ENCODE measurements at places on chromosomes 1 and 21.

DNA sequence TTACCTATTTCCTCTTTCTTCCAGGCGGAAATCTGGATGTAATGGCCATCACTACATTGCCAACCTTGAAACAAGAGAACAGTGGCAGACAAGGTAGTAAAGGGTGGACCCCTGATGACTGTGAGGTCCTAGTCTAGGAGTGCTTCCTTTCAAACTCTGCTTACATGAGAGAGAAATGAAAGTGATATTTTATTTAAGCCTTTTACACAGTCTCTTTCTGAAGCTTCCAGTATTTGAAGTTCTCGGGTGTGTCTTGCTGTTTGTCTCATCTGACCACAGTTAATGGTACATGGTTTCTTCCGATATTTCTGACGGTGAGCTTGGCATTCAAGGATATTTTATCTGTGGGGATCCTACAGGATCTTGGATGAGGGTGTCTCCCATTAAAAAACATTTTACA, 215.2 kb downstream of the SLC45A1 start:
- no peak for DNase-seq

GRCh38 chr1:85349224-85349623, 72.8 kb upstream of the BCL10 start:
- no peak for DNase-seq

DNA sequence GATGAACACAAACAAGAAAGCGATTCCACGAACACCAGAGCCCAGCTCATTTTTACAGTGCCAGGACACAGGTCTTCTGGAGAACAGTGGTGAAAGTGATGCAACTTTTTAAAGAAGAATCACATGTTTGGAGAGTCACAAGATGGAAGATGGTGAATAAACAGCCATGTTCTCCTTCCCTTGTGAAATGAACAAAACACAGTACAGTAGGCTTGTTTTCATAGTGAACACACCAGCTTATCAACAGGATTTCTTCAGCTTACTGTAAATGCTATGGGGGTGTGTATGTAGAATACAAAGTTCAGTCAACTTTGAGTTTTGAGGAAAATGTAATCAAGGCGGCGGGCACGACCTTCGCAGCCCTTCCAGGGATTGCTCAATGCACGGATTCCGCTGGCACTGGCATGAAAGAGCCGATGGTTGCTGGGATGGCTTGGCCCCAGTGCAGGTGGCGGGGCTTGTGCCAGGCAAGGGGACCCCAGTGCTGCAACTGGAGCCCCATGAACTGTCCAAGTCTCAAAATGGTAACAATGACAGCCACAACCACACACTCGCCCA, 9.7 kb downstream of the TMPRSS3 start:
- DNase-seq, result no peak

DNA sequence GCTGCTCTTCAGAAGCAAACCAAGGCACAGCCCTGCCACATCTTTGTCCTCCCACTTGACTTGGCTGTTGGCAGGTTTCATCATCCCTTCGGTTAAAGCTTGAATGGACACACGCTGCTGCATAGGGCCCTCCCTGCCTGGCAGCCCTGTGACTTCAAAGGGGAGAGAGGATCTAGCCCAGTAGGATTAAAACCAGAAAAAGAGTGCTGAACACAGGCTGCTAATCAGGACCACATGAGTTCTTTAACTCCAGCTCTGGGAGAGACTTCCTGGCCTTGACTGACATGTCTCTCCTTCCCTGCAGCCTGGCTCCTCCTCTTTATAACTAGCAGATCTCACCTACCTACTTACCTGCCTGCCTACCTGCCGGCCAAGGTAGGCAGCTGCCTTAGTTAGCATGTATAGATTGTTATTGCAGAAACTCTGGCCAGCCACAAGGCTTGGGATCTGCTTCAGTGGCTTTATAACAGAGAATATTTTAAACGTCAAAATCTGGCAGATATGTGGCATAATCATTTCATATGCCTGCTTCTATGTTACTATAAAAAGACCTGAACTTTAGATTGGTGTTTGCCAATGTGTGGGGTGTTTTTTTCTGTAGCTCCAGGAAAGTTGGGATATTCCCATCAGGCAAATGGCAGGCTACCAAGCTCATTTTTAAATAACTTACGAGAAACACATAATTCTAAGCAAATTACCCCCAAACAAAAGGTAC, 49.4 kb downstream of the ERG start:
- no peak for DNase-seq

GRCh38 chr1:162720996-162721395, 69.5 kb upstream of the HSD17B7 start:
- no peak for DNase-seq

DNA sequence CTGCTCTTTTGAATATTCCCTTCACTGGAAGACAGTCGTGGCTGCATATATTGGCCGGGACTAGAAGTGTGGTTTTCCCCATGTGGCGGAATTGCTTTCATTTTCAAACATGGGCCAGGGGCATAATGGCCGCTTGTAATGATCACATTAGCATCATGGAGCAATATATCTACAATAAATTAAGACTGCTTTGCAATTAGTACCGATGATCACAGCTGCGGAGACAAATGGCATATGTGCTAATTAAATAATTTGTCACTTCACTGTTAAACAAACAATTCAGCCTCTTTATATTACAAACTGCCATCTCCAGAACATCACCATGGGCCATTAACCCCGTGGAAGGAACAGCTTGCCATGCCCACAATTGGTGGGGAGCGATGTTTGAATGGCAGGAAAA, 68.2 kb upstream of the OLIG2 start:
- DNase-seq, result no peak

DNA sequence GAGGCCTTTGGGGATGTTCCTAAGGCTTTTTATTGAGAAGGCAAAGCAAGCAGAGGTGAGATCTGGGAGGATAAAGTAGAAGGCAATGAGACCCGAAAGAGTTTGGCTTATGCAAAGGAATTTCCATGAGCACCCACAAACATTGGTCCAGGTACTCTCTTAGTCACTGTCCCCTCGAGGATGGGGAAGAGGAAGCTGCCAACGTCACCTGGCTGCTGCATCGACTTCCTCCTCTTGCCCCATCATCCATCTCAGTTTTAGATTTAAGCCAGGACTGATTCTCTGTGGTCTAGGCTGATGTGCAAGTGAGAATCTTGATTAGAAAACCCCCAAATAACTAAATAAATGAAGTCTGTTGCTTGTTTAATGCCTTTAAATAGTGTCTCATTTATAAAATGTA, 28.7 kb downstream of the RUNX1 start:
- DNase-seq, result no peak

DNA sequence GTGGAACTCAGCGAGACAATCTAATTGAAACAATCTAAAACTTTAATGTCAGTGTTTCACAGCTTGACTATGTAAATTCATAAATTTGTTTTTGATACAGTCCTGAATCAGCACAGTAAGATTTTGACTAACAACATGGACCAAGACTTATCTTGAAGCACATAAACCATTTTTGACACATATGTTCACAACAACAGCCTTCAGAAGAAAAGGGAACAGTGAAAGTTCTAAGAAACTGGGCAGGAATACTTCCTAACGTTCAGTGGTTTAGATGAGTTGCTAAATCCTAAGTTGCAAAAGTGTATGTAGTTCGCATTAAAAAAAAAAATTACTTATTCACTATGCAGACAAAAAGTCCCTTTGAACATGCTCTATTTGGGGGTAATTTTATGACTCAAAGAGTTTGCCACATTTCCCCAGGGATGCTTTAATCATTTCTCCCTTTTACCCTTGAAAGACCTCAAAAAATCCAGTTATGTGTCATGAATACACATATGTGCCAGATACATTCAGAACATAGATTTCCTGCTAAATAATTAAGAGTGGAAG, 120.2 kb downstream of the MRPL39 start:
- no peak for DNase-seq

- peak; percentile 54 for DNase-seq
Measured at GRCh38 chr1:23759277-23759676, 16.0 kb downstream of the ELOA start.

DNA sequence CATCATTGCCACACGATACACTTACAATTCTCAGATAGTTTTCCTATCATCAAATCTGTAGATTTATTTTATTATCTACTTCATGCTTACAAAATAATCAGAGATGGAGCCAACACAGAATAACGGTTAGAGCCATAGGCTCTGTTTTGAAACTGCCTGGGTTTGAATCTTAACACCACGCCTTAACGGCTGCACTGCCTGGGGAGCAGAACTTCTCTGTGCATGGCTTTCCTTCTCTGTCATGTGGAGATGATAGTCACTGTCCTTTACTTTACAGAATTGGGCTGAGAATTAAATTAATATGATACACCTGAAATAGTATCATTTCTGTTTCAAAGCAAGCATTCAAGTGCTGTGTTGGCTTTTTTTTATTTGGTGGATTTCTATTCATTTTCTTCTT, 177.8 kb downstream of the HMCN1 start:
- DNase-seq, result no peak

DNA sequence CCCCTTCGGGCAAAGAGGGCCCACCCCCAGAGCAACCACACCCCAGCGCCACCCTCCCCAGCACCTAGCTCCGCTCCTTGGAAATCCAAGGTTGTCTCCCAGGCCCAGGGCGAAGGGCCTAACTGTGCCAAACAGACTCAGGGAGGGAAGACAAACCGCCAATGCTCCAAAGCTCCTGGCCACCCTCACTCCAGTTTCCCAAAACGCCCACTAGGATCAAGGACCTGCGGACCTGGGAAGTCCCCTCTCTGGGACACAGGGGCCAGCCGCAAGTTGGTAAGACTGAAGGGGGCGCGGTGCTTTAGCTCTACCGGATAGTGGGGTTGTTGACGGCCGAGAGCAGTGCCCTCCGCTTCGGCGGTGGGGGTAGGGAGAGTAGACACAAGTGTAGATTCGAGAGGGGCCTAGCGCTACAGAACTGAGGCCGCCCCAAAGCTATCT, 581 bp downstream of the IRF6 start:
- no peak for DNase-seq

DNA sequence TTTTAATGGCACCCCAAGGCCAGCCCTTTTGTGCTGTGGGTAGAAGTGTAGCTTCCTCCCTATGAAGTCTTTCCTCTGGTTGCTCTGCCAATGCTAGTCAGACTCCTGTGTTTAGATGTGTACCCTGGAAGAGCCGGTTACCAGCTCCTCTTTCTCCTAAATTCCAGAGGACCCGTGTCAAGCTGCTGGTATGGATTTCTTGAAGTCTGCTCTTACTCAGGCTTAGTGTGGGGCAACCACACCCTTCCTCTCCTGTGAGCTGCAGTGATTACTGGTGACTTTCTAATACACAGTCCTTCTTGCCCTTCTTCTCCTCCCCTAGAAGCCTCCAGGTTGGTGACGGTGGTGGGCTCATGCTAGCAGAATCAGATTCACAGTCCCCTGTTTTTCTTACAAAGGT, 74.1 kb upstream of the AKT3 start:
- DNase-seq, result peak; percentile 70

GRCh38 chr1:67162954-67163353, 3.3 kb upstream of the IL23R start:
- DNase-seq, result no peak

GRCh38 chr21:42490720-42491119, 5.3 kb downstream of the RSPH1 start:
- no peak for DNase-seq

GRCh38 chr1:36769886-36770830, 264.2 kb downstream of the GRIK3 start:
- DNase-seq, result no peak

GRCh38 chr1:92483610-92484471, 2.9 kb downstream of the GFI1 start:
- DNase-seq, result no peak

DNA sequence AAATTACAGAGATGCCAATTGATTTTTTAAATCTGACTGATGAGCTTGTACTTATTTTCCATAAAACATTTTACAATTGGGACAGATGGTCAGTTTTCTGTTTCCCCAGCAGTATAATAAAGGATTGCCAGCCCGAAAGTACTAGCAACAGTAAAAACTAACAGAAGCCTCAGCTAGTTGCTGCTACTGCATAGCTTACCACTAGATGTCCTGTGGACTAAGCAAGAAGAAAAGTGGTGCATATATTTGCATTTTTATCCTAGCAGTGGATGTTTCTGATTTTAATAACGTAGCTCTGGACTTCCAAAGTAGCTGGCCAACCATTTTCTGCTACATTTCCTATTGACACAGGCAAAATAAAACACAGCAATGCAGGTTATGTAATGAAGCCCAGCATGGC, 241.5 kb downstream of the BARHL2 start:
- DNase-seq, result no peak

Measured in fibroblast of lung (primary cell).